ENCODE measurements at places on chromosomes 4 and X.

DNA sequence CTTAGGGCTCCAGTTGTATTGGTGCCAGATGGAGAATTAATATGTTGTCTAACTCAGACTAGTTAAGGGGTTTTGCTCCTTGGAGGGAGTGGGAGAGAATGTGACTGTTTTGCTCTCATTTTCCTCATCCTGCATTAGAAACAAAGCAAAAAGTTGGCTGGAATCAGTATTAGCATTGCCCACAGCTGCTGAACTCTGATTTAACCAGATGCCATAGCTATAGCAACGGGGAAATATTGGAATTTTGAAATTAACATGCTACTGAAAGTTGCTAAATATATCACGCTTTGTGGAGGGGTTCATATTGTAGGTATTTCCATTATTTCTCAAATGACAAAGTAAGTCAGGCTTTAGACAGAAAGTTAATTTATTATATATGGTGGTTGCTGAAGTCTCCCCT is 66.7 kb upstream of the EOLA2 start:
- DNase-seq, result no peak

DNA sequence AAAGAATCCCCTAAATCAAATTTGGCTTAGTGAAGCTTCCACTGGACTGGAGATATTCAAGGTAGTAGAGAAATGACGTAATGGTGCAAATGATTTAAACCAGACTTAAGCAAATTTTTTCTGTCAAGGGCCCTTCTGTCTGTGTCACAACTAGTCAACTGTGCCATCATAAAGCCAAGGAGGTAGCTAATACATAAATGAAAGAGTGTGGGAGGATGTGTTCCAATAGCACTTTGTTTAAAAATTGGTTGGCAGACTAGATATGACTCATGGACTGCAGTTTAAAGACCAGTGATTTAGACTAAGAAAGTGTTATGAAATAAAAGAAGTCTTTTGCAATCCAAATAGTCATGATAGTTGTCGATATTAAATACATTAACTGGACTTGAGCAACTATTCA is 24.3 kb upstream of the TEX13C start:
- DNase-seq, result no peak

- no peak for DNase-seq
Measured at GRCh38 chr4:20944961-20945360, 244.7 kb downstream of the PACRGL start.

- DNase-seq, result no peak
Measured at GRCh38 chr4:154433543-154433942, 58.1 kb downstream of the DCHS2 start.

DNA sequence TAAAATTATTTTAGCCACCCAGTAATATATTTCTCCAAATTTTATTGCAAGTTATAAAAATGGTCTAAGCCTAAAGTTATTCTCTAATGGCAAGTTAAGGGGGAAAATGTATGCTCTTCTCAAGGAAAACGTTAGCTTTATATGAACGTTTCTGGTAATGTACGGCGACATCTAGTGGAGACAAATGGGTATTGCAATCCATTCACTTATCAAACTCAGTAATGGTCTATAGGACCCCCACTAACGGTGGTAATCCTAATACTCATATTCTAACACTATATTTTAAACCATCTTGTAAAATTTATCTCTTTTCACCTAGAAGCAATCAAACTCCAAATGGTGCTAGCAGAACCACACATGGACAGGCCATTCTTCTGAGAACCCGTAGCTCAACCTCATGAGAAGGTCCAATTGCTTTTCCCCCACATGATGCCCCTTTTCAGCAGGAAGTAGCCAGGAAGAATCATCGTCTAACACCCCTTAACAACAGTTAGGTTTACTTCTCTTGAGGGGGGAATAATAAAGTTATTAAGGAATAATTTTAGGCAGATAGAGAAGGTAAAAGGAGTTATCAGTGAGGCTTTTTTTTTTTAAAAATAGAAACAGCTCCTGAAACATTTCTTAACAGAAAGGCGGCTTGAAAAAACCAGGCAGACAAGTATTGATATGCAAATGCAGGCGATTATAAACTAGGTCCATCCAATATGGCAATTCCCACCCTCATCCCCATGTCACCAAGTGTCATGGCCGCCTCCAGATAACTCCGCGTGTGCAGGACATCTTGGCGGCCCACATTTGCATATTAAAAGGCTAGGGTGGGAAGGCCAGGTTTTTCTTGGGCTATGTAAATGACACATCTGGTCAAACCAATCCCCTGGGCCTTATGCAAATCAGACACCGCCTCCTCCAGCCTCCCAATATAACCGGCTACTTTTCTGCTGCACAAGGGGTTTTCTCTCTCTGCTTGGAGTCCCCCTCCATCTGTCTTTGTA is 35.0 kb downstream of the NUDT11 start:
- no peak for DNase-seq

DNA sequence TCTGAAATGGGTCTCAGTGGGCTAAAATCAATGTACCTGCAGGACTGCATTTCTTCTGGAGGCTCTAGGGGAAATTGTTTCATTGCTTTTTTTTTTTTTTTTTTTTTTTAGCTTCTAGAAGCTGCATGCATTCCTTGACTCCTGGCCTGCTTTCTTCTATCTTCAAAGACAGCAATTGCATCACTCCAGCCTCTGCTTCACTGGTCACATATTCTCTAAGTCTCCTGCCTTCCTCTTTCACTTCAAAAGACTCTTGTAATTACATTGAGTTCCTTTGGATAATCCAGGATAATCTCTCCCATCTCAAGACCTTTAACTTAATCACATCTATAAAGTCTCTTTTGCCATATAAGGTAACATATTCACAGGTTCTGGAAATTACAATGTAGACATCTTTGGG is 11.3 kb upstream of the PCYT1B start:
- DNase-seq, result no peak

GRCh38 chrX:150913511-150913910 is 15.0 kb upstream of the CD99L2 start:
- DNase-seq, result no peak

- DNase-seq, result peak; percentile 31
Measured at GRCh38 chr4:158172261-158173258, at the start of gene GASK1B. TSS of gene GASK1B (minus strand) at chr4:158173025. CDS start at chr4:158171375, 1,650 bp downstream.

DNA sequence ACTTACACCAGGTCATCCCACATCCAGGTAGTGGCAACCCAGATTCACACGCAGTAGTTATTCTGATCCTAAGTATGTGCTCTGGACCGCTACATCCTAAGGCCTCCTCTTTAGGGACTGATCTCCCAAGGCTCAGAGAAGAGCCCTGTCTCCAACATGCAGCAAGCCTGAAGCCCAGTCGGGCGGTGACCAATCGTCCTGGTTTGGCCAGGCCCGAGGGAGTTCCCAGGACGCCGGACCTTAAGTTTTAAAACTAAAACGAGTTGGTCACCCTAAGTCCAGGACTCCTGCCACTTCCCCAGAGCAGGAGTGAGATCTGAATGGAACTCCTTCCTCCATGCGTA is 385 bp downstream of the LYAR start:
- no peak for DNase-seq
